Cardiac fibroblast (primary cell): ENCODE measurements at places on chromosomes 11 and 22.

- peak; percentile 15 for DNase-seq
These were observed 98.4 kb downstream of the ZNF280B start for GRCh38 chr22:22410121-22410520.

DNA sequence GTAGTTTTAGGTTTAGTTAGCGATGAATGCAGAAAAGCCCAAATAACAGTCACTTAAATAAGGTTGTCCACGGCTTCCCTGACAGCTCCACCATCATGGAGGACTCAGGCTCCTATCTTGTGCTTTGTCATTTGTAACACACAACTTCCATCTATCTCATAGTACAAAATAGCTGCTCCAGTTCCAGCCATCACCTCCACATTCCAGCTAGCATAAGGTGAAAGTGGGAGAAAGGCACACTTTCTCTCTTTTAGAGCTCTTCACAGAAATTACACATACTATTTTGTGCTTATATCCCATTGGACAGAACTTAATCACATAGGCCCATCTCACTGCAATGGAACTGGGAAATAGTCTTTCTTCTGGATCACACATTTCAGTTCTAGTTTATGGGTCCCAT lies 8.7 kb downstream of the THY1 start:
- DNase-seq = no peak

- no peak for DNase-seq
These were observed 9.2 kb downstream of the MYO18B start for GRCh38 chr22:25751174-25751581.

DNA sequence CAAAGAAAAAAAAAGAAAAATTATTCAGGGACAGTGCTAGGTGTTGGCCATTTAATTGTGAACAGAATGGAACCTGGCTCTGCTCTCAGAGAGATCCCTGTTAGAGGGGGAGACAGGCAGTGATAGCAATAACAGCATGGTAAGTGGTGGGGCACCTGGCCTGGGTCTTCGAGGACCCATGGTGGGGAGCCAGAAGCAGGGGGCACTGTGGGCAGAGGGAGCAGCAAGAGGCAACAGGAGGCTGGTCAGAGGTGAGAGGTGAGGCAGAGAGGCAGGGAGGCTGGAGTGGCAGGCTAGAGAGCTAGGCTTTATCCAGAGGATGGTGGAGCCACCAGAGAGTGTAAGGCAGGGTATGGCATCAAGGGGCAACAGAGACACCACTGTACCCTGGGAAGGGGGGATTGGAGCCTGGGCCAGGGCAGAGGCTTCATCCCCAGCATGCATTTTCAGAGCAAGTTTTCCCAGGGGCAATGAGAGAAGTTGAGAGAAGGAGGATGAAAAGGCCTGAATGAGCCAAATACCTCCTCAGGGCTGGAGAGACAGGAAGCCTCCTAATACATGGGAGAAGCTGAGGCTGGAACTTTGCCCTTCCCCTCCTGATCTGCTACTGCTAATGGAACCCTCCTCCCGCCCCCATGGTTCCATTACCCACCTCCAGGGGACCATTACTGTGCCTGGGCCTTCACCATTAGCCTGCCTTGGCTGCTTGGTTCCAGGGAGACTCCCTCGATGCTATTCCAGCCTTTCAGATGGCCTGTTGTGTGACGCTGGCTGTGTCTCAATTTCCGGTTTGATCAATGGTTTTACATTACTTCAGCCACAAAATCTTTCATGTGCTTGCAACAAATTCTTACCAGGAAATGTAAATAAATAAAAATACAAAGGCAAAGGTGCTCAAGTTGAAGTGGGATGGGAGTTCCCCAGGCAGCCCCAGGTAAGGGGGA lies 2.6 kb upstream of the P2RY2 start:
- no peak for DNase-seq
